ENCODE measurements at places on chromosomes 3 and 15. TPM values are rescaled to one million over a fixed set of nuclear protein-coding genes. Genes with fewer than 3 reads are reported as not detected.

The CYP1A2 gene
- not detected for total RNA-seq

The TNFSF10 gene
- not detected for total RNA-seq

The KBTBD13 gene
- total RNA-seq: not detected

The GOLGA8G gene
- total RNA-seq: not detected

The KNG1 gene
- not detected for total RNA-seq

The PHLDB2 gene
- 21.1 TPM for total RNA-seq

The ABI3BP gene
- 0.75 TPM for total RNA-seq

The CRYGS gene
- total RNA-seq: 0.49 TPM

The LYZL4 gene
- not detected for total RNA-seq

The GOLGA8S gene
- total RNA-seq: 0.15 TPM

The ESYT3 gene
- 0.68 TPM for total RNA-seq

The CYP8B1 gene
- not detected for total RNA-seq

The BFSP2 gene
- not detected for total RNA-seq

The PLA2G4E gene
- total RNA-seq: not detected

The IQCF5 gene
- not detected for total RNA-seq

The CHRM5 gene
- 0.01 TPM for total RNA-seq

The GOLGA6L7 gene
- not detected for total RNA-seq

The ARNT2 gene
- 16.7 TPM for total RNA-seq

The MFGE8 gene
- 311 TPM for total RNA-seq

The ATP8B4 gene
- total RNA-seq: 0.67 TPM

The NMNAT3 gene
- 1.4 TPM for total RNA-seq

The SCN11A gene
- total RNA-seq: not detected

The TPRG1 gene
- total RNA-seq: 0.21 TPM

The FBXW12 gene
- total RNA-seq: not detected

The PTH1R gene
- total RNA-seq: 0.37 TPM

The GCNT3 gene
- 149 TPM for total RNA-seq

The IGF2BP2 gene
- total RNA-seq: 10.2 TPM

The SLC25A20 gene
- total RNA-seq: 10.8 TPM

Data from A549 treated with CpdA at 1 μM for 4 hours (cell line).